ENCODE measurements at places on chromosomes 7 and 10.
A peak's percentile ranks its signal among the peaks of the same experiment; 100 is the strongest.

GRCh38 chr7:108091461-108091831 is 38.7 kb downstream of the LAMB4 start:
- no peak for DNase-seq

- peak; percentile 76 for DNase-seq
These were observed 201.2 kb upstream of the NFE2L3 start for GRCh38 chr7:25950488-25951413.

- peak; percentile 66 for DNase-seq
These were observed 411.5 kb upstream of the ZMIZ1 start for GRCh38 chr10:78657163-78657861.

GRCh38 chr7:46680147-46680546 is 759.1 kb upstream of the IGFBP3 start:
- no peak for DNase-seq

DNA sequence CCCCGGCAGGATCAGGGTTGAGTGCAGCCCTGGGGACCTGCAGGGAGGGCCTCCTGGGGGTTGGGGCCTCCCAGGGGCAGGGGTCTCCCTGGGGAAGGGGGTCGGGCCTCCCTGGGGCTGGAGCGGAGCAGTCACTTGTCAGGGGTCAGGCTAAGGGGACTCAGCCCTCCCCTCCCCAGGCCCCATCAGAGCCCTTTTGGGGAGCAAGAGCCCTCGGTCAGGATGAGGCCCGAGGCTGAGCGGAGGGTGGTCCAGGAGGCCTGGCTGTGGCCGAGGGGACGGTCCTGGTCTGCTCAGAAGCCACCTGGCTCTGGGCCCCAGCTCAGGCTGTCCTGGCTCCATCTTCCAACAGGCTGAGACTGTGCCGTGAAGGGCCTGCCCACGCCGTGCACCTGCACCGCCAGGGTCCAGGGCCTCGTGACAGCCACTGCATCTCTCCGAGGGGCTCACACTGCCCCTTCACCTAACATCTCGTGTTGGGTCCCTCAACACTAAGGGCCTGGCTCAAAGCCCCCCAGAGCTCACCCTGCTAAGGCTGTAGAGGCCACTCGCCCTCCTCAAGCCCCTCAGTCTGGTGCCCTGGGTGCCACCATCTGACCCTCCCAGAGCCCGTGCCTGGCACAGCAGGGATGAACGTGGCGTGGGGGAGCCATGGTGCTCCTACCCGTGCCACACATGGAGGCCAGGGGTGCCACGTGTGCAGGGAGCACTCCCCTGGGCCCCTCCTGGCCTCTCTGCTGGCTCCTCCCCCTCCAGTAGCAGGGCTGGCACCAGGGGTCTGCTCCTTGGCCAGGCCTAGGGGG is 12.9 kb downstream of the BHLHA15 start:
- DNase-seq: no peak

DNA sequence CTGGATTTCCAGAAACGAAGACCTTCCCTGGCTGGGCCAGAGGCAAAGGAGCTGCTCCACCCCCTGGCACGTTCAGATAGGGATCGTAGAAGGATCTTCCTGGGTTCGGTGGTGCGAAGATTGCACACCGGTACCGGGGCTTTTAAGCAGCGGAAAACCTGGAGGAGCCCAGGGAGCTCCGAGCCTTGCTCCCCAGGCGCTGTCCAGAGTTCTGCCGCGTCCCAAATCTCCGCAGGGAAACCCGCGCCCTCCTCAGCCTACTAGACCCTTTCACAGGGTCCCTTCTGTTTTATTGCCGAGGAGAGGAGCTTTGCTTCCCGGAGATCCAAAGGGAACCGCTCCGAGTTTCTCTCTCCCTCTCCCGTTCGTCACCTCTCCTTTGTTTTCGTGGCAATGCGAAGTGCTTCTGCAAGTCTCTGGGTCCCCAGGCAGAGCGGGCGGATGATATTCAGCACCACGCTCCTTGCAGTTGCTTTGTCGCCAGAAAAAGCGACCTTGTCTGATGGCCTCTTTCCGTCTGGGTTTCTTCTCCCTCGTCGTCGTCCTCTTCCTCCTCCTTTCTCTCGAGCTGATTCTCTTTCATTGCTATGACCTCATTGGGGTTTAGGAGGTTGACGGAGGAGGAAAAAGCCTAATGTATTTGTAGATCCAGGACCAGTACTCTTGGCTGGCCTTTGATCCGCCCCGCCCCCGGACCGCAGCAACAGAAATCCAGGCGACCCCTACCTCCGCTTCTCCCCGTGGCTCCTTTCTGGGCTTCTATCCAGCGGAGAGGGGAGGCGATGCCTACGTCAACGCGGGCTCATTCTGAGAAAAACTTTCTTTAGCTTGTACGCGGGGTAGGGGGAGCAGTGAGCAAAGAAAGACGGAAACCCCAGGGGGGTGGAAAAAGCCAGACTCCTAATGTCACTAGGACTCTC is at the start of gene TMEM196:
TSS of gene TMEM196 (minus strand) at position 777 of the 920 bp plus-strand sequence. CDS start 921 bp downstream, outside the sequence.
- no peak for DNase-seq

GRCh38 chr10:120077707-120078492 is 185.4 kb downstream of the SEC23IP start:
- no peak for DNase-seq

DNA sequence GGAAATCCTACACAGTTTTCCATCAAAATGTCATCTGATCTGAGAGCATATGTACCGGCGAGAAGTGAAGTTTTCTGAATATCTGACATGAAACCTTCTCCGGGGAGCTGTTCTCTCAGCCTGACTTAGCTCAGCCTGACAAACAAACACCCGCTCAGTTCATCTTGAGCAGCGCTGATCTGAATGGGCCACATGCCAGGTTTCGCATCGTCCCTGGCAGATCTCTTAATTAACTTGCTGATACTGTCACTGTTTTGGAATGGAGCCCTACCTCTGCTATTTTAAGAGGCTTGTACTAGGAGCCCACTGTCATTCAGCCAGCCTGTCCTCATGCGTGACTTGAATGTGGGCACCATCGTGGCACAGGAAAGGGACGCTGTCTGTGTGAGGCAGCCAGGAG is 109.2 kb downstream of the STRA8 start:
- no peak for DNase-seq

DNA sequence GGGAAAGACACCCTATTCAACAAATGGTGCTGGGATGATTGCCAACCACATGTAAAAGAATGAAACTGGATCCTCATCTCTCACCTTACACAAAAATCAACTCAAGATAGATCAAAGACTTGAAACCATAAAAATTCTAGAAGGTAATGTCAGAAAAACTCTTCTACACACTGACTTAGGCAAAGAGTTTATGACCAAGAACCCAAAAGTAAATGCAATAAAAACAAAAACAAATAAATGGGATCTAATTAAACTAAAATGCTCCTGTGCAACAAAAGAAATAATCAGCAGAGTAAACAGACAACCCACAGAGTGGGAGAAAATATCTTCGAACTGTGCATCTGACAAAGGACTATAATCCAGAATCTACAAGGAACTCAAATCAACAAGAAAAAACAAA is 504.2 kb upstream of the MBL2 start:
- no peak for DNase-seq

DNA sequence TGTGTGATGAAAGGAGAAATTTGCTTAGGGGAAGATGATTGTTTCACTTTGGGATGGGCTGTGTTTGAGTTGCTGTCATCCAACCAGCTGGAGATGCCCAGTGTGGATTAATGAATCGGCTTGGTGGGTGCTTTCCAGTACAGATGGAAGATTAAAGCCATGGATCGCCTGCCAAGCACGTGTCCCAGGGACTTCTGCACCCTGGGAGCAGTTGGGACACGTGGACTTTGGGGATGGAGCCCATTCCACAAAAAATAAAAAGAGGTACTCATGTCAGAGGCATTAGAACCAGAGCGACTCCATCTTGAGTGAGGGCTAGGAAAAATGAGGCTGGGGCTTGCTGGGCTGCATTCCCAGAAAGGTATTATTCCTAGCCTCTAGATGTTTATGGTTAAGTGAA is 29.3 kb upstream of the PRLHR start:
- DNase-seq: no peak

- no peak for DNase-seq
These were observed 335.7 kb downstream of the PHTF2 start for GRCh38 chr7:78134256-78134655.

DNA sequence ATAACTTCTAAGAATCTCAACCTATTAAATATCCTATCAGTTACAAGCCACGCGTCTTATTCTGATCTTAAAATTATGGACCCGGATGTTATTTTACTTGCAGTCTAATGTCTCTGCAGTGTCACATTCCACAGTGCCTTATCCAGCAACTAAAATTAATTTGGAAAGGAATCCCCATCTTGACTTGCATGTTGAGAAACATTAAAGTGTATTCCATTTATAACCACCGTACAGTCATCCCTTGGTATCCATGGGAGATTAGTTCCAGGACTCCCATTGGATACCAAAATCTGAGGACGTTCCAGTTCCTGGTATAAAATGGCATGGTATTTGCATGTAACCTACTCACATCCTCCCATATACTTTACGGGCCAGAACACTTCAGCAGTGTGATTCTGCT is 194.7 kb downstream of the ARHGAP21 start:
- no peak for DNase-seq

GRCh38 chr10:11197266-11197712 is 179.6 kb downstream of the CELF2 start:
- no peak for DNase-seq

DNA sequence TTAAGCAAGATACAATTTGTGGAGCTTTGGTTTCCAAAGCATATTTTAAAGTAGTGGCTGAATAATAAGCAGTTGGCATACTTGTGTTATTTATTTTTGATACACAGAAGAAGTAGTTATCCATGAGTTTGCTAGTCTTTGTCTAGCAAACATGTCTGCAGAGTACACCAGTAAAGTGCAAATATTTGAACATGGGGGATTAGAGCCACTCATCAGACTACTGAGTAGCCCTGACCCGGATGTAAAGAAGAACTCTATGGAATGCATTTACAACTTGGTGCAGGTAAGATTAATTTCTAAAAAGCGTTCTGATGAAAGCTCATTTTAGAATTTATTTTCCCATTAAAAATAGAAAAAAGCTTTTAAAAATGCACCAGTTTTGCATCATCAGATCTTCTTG is 31.4 kb downstream of the ARMC3 start:
- no peak for DNase-seq

DNA sequence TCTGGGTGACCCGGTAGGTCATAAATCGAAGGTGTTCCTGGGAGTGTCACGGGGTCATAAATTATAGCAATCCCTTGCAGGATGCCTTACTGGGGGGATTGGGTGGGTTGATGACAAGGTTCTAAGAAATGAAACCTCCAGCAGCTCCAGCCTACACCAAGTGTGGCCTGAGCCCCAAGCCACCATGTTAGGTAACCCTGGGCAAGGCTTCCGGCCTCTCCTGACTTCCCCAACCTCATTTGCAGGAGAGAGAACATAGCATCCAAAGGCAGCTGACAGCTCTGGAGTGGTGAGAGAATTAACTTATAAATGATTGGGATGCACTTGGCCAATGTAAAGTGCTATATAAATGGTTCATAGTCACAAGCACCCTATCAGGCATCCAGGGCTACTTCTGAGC is 52.8 kb upstream of the TMEM273 start:
- DNase-seq: no peak

DNA sequence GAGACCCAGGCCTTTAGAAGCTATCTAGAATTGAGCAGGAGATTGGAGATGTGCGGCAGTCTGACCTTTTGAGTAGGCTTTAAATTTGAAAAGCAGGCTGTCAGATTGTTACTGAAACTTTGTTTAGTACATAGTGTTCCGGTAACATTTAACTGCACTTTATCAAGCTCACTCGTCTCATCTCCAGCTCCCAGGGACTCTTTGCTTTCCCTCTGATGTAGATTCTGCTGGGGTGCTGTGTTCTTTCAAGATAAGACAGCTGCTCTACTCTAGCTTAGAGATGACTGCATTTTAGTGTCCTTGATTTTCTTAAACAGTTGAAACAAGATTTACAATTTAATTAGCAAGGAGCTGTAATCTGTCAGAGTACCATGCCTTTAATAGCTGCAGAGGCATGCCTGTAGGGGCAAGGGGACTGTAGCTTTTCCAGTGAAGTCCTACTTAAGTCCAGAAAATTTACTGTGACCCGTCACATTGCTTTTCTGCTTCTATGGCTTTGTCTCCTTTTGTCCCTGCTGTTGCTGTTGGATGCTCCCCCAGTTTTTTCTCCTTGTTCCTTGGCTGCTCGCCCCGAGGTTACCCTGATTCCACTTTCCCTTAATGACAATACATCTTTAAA is 56.4 kb upstream of the MTPN start:
- DNase-seq: no peak

DNA sequence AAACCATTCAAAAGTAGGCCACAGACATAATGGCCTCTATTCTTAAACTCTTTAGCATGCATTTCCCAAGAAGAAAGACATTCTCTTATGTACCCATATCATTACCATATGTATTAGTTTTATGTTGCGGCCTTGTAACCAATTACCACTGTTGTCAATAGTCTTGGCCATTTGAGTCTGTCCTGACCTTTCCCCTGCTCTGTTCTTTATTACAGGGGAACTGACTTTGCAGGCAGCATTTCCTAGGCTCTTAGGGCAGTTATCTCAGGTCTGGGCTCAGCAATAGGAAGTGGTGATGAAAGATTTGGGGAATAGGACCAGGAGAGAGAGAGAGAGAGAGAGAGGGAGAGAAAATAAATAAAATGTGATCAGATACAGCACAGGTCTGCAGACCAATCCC is 194.5 kb upstream of the LRGUK start:
- no peak for DNase-seq

DNA sequence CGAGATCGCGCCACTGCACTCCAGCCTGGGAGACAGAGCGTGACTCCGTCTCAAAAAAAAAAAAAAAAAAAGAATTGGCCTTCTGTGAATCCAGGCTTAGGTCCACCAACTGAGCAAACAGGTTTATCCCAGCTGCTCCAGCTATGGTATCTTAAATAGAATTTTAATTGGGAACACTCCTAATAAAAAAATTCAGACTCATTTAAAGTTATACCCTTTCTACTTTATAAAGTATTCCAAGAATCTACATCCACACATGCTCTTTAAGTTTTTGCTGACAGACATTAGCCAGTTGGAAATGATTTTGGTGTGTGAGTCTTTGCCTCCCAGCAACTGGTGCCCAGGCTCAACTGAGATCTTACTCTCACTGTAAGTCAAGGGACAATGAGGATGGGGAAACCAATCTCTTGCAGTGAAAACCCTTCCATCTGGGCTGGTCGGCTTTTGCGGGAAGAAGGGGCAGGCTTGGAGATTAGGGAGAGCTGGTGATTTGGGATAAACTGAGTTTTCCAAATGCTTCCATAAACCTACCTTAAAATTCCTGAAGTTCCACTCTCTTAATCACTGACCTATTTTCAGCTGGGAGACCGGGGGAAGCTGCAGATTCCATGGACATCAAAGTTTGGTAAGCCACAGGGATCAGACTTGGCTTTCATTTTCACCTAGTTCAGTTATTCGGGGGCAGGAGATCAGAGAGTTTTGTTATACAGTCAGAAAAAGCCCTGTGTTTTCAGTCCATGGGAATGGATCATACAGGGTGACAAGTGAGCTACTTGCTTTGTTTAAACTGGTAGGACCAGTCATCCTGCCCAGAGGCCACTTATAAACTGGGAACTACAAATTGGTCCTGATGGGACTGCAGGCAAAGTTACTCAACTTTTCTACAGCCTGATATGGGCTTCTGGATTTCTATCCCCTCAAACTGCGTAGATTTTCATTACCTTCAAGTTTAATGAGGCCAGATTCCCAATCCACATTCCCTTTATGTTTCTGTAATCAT is 89.3 kb upstream of the ZNF746 start:
- no peak for DNase-seq

All from activated T-cell treated with anti-CD3 and anti-CD28 coated beads for 48 hours (primary cell).